Posterior vena cava (tissue), 2 donors: ENCODE measurements at places on chromosomes 6 and 20. TPM values are rescaled to one million over a fixed set of nuclear protein-coding genes. Genes with fewer than 3 reads are reported as not detected.

- DNase-seq = peak; percentile 40
Observed at GRCh38 chr20:2165871-2166270, 64.2 kb downstream of the STK35 start.

DNA sequence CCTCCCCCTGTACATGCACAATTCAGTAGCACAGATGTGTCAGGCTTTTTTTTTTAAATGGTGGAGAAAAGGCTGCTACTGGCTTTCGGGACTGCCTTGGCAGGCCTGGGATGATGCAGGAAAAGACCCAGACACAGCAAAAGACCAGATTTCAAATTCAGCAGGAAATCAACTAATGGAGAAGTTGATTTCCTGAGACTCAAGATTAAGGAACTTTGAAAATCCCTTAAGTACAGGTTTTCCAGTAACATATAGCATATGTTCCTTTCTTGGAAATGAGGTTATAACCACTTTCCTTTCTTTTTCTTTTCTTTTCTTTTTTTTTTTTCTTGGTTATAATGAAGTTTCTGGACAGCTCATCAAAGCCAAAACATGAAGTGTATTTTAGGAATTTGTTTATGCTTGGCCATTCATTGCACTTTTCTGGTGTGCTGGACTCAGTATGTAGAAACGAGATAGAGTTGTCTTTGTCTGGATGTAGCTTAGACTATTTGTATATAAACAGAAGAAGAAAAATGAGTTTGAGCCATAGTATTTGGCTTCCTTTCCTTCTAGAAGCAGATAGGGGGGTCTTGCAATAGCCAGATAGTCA lies 119.4 kb downstream of the SASH1 start:
- no peak for DNase-seq

DNA sequence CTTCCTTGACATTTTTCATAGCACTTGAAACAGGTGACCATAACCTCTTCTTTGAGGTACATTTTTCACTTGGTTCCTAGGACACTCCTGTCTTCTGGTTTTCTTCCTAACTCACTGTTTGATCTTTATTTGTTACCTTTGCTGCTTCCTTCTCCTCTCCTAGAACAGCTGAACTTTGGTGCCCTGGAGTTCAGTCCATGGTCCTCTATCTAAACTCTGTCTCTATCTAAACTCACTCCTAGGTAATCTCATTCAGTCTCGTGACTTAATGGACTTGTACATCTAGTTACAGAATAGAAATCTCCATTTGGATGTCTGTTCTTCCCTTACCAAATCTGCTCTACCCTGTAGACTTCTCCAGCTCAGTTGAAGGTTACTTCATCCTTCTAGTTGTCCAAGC lies 73.7 kb downstream of the SHPRH start:
- DNase-seq = no peak

GRCh38 chr6:16873698-16874097 lies 112.4 kb upstream of the ATXN1 start:
- DNase-seq = no peak

GRCh38 chr6:144378437-144378836 lies 93.3 kb downstream of the UTRN start:
- no peak for DNase-seq

The TRERF1 gene
- total RNA-seq = 3.4 TPM

DNA sequence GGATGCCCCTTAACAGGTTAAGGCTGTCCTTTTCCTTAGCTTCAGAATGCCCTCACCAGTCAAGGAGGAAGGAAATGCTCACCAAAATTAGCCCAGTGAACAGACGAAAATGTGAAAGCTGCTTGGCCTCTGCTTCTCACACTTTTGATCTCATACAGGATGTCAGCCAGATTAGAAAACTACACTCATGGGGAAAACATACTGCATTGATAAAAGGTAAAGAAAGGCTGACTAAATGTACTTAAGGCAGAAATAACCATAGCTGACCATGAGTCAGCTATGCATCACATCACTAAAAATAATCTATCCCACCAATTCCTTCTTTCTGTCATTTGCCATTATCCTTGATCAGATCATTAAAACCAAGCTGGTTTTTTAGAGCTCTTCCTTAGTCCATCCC lies 198.4 kb upstream of the TENT5A start:
- no peak for DNase-seq

DNA sequence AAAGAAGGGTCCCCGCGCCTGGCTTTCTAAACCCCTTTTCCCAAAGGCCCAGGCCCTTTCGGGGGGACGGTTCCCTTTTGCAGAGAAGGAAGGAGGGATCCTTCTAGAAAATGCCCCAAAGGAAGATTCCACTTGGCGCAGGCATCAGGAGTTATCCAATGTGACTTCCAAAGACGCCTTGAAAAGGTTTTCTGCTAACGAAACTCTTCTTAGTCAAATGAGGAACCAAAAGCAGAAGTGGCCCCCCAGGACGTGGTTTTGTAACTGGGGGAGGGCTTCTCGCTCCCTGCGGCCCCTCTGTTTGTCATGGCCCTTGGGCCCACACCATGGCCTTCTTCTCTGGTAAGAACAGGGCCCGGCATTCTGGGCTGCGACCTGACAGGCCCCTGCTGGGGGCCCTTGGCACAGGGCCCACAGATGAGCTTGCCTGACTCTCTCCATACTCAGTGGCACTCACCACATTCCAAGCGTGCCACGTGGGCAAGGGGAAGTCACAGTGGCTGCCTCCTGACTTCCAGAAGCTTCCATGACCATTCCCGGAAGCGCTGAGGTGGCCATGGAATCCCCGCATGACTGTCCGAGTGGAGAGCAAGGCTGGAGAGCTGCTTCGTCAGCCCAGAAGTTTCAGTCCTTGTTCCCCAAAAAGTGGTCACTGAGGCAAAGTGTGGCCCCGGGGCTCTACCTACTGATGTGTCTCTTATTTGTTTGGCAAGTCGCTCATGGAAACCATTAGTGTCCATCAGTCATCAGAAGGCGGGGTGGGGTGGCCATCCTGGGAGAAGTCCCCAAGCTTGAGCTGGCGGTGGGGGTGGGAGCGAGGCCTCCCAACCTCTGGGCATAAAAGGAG lies 834 bp upstream of the CTSZ start:
- DNase-seq = peak; percentile 89

- DNase-seq = no peak
Observed at GRCh38 chr6:161701056-161701455, 427.2 kb upstream of the AGPAT4 start.

DNA sequence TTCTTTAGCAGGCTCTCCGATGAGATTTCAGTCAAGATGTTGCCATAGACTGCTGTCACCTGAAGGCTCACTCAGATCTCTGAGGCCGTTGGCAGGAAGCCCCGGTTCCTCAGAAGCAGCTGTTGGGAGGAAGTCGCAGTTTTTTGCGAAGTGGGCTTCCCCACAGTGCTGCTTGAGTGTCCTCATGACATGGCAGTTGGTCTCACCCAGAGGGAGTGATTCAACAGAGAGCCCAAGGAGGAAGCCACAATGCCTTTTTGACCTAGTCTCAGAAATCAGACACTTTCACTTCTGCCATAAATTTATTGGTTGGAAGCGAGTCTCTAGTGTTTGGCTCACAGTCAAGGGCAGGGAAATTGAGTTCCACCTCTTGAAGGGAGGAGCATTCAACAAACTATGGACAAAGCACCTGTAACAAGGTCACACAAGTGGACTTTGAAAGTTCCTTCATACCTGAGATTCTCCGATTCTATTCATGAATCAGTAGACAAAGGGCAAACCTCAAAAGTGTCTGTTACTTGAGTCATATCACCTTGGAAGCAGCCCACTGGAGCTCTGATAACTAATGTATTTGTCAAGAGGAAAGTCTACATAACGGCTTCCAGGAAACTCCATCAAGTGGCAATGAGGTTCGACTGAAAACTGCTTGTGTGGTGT lies 208.3 kb downstream of the TASP1 start:
- no peak for DNase-seq

The TP53TG5 gene
- 1.4 TPM for total RNA-seq

- DNase-seq = no peak
Observed at GRCh38 chr6:95328231-95328630, 249.1 kb upstream of the MANEA start.

- no peak for DNase-seq
Observed at GRCh38 chr6:101883505-101883904, 490.0 kb downstream of the GRIK2 start.

DNA sequence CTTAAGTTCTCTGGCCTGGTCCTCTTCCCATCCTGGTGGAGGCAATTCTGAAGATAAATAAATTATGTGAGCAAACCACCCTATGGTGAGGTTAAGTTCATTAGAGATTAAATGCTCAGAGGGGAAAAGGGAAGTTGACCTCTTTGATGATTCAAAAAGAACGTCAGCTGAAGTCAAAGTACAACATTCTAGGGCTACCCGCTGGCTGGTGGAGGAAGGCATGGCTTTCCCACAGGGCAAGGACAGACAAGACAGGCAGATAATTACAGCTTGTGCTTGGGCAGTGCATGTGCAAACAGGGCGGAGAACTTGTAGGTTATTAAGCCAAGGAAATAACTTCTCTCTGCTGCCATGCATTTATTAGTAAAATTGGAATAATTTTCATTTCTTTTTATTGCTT lies 91.0 kb upstream of the SLC24A3 start:
- DNase-seq = no peak

- DNase-seq = no peak
Observed at GRCh38 chr6:103797738-103798137, 1062.0 kb downstream of the HACE1 start.

The SLC35D3 gene
- not detected for total RNA-seq

GRCh38 chr6:24412294-24412693 lies 9.6 kb downstream of the MRS2 start:
- DNase-seq = no peak

DNA sequence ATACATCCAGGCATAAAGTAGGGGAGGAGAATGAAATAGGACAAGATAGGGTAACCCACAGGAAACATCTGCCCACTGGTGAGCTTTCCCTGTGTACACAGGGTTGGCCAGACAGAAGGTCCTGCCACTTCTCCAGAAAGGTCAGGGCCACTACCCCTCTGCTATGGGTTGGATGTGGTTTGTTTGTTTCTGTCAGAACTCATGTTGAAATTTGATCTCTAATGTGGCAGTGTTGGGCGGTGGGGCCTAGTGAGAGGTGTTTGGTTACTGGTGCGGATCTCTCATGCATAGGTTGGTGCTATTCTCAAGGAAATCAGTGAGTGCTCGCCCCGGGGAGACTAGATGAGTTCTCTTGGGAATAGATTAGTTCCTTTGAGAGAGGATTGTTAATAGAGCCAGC lies 15.6 kb upstream of the MAS1 start:
- no peak for DNase-seq

DNA sequence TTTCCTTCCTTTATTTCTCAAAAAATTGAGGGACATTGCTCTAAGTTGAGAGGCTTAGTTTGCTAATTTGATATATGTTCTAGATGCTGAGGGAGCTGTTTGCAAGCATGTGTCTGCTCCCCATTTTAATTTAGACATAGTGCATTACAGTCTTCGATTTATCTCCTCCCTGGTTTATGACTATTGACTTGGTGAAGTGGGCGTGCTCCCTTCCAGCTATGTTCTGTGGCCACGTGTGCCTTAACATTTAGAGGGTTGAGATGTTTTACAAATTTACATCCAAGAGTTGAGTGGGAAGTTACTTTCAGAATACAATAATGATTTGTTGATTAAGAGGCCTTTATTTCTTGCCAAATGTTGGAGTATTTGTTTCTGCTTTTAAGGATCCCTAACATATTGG lies 48.2 kb downstream of the KLHL32 start:
- DNase-seq = no peak

DNA sequence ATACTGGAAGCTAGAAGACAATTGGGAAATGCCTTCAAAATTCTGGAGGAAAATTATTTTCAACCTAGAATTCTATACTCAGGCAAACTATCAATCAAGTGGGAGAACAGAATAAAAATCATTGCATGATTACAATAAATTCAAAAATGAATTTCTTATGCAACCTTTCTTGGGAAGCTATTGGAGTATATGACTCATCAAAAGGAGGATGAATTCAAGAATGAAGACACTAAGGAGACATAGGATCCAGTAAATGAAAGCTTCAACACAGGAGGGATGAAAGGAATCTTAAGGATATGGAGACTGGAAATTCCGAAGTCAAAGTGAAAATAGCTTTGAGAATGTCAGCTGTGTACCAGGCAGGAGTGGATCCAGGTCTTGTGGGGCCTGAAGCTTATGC lies 12.6 kb upstream of the UBR2 start:
- DNase-seq = no peak

DNA sequence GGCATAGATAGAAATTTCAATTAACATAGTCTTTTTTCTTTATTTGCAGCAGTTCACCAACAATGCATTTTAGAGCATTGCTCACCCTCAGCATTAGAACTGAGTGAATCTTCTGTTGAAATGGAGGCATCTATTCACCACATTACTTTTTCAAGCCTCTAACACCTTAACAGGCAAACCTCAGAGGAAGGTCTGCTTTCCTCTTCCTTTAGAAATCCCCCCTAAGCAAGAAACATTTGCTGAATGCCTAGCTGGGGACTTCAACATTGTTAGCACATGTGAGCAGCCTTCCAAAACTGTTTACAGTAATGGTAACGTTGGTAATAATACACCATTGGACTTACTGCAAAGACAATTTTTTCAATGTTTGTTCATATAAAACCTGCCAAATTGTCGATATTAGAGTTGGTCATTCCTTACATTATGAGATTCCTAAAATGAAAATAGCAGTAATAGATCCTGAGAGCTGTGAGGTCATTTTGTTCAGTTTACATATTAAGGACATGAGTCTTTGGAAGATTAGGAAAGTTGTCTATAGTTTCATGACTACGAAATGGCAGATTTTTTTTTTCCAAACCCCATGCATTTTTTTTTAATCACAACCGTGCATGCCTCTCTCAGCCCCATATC lies 20.6 kb upstream of the AKIRIN2 start:
- no peak for DNase-seq

GRCh38 chr6:69280858-69281257 lies 516.0 kb downstream of the LMBRD1 start:
- no peak for DNase-seq

- no peak for DNase-seq
Observed at GRCh38 chr6:14450578-14450977, 333.0 kb downstream of the CD83 start.

GRCh38 chr20:50333812-50334211 lies 143.2 kb downstream of the CEBPB start:
- DNase-seq = no peak

DNA sequence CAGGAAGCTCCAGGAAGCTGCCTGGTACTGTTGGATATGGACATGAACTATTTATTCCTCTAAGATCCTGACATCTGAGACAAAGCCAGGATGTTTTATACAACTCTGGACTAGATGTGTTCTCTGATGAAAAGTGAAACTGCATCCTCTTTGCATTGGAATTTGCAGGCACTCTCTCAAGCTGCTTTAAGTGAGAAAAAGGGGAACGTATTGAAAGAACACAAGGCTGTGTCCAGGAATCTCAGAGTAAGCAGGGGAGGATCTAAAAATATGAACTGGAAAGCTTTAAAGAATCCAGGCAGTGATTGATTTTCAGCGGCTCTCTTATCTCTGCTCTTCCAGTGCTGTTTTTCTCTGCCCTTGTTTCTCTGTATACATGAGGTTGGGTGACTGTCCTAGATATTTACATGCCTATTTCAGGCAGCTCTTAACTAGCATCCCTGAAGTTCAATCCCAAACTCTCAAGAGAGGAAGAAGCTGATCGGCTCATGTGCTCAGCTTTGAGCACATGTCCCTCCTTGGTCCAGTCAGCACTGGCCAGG lies 193.8 kb downstream of the PLCB4 start:
- no peak for DNase-seq

- DNase-seq = no peak
Observed at GRCh38 chr20:24149881-24150307, 161.3 kb upstream of the GGTLC1 start.
